ENCODE measurements at places on chromosomes 16 and 17. TPM values are rescaled to one million over a fixed set of nuclear protein-coding genes. Genes with fewer than 3 reads are reported as not detected.

DNA sequence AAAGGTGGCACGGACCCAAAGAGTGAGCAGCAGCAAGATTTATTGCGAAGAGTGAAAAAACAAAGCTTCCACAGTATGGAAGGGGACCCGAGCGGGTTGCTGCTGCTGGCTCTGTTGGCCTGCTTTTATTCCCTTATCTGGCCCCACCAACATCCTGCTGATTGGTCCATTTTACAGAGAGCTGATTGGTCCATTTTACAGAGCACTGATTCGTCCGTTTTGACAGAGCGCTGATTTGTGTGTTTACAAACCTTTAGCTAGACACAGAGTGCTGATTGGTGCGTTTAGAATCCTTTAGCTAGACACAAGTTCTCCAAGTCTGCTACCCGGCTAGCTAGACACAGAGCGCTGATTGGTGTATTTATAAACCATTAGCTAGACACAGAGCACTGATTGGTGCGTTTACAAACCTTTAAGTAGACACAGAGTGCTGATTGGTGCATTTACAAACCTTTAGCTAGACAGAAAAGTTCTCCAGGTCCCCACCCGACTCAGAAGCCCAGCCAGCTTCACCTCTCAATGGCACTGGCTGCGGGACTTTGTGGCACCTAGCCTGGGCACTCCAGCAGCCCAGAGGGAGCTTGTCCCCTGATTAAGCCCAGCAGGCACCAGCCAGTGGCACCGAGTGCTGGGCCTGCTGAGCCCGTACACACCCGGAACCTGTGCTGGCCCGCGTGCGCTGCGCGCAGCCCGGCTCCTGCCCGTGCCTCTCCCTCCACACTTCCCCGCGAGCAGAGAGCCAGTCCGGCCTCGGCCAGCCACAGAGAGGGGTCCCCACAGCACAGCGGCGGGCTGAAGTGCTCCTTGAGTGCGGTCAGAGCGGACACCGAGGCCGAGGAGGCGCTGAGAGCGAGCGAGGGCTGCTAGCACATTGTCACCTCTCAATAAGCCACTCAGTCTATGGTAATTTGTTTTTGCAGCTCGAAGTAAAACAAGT is 15.1 kb downstream of the IGSF6 start:
- no peaks in the 10 kb centered on the region for H3K27me3 ChIP-seq
- no peak overlapping the region for H3K4me3 ChIP-seq
- no peak for DNase-seq
- H3K4me1 ChIP-seq = no peaks in the 10 kb centered on the region
- peaks cover 32% of the 10 kb centered on the region for H3K36me3 ChIP-seq
- H3K27ac ChIP-seq = no peak overlapping the region

HOXB4 gene
- 3.5 TPM for total RNA-seq

TSPAN10 gene
- total RNA-seq = 0.84 TPM

GRCh38 chr16:70437017-70437581 is 1.8 kb downstream of the ST3GAL2 start:
- H3K36me3 ChIP-seq = no peaks in the 10 kb centered on the region
- H3K27ac ChIP-seq = peak overlapping the region; percentile 81
- H3K27me3 ChIP-seq = no peaks in the 10 kb centered on the region

RND2 gene
- 2.6 TPM for total RNA-seq

DNA sequence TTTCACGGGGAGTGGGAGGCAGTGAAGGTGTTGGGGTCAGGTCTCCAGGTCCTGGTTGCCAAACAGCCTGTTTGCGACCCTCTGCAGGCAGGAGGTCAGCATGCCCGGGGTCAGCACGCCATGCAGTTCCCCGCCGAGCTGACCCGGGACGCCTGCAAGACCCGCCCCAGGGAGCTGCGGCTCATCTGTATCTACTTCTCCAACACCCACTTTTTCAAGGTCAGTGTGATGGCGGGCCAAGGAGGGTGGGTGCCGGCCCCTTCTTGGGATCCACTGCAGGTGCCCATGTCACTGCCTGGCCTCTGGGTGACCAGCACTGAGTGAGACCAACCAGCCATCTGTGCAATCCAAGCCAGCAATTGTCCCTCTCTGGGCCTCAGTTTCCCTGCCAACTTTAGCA is 21.3 kb downstream of the ADGRG5 start:
- H3K27ac ChIP-seq = no peak overlapping the region
- no peak for DNase-seq
- no peaks in the 10 kb centered on the region for H3K4me1 ChIP-seq

NUP93 gene
- total RNA-seq = 37.1 TPM

- H3K27me3 ChIP-seq = no peaks in the 10 kb centered on the region
- DNase-seq = no peak
- H3K27ac ChIP-seq = no peak overlapping the region
- H3K36me3 ChIP-seq = peaks cover 19% of the 10 kb centered on the region
- H3K4me3 ChIP-seq = no peak overlapping the region
- no peaks in the 10 kb centered on the region for H3K4me1 ChIP-seq
These were observed 124.8 kb upstream of the RBL2 start for GRCh38 chr16:53309457-53309856.

DNA sequence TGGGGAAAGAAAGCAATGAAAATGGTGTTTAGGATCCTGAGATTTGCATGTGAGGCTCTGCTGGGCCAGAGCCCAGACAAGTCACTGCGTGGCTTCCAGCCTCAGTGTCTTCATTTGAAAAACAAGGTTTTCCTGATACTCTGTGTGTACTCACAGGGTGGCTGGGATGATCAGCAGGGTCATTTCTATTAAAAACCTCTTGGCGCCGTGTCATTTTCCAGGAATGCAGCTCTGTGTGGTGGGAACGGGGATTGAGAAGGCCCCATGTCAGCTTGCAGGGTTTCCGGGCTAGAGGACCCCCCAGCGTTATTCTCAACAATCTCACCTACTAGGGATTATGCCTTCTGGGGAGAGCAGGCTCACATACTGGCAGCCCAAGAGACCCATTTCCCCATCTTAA is 73.5 kb downstream of the FOXL1 start:
- H3K27me3 ChIP-seq = peaks cover 3% of the 10 kb centered on the region
- no peak overlapping the region for H3K27ac ChIP-seq
- no peak for DNase-seq
- H3K4me3 ChIP-seq = no peak overlapping the region

DNA sequence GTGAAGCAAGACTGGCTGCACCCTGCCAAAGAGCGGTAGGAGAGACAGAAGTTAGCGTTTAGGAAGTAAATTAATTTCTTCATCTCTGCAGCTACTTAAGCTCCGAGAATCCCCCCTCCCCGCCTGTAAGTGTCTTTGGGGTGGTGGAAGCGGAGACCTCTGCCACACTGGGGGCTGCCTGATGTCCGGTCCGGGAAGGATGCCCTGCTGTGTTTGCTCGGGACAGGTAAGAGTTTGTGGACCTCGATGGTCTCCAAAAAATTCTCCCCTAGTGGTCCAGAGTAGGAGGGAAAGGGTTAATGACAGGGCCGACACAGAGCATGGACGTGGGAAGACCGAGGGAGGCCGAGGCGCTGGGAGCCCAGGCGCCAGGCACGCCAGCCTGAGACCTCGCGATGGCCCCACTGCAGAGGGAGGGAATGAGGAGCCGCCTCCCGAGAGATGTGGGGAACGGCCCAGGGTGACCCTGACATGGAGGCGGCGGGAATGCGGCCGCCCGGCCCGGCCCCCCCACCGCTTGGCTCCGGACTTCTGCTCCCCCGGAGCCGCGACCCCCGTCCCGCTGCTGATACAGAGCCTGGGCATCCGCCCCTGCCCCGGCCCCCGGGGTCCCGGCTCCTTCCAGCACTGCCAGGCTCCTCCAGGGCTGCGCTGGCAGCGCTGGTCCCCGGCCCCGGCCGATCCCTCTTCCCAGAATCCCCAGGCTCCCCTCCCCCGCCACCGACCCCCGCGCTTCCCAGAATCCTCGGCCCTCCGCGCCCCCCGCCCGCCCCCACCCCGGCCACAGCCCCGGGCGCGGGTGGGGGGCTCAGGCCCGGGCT is 680 bp downstream of the ZNF629 start:
- no peaks in the 10 kb centered on the region for H3K27me3 ChIP-seq
- peak overlapping the region; percentile 80 for H3K4me3 ChIP-seq
- H3K4me1 ChIP-seq = no peaks in the 10 kb centered on the region
- no peak for DNase-seq

- H3K4me3 ChIP-seq = no peak overlapping the region
- H3K36me3 ChIP-seq = no peaks in the 10 kb centered on the region
- no peaks in the 10 kb centered on the region for H3K27me3 ChIP-seq
These were observed 194.9 kb upstream of the RBFOX1 start for GRCh38 chr16:7137560-7138330.

- no peaks in the 10 kb centered on the region for H3K4me1 ChIP-seq
- H3K36me3 ChIP-seq = no peaks in the 10 kb centered on the region
- H3K27me3 ChIP-seq = no peaks in the 10 kb centered on the region
- no peak for DNase-seq
These were observed 23.7 kb downstream of the OR1D5 start for GRCh38 chr17:3039736-3040135.

DNA sequence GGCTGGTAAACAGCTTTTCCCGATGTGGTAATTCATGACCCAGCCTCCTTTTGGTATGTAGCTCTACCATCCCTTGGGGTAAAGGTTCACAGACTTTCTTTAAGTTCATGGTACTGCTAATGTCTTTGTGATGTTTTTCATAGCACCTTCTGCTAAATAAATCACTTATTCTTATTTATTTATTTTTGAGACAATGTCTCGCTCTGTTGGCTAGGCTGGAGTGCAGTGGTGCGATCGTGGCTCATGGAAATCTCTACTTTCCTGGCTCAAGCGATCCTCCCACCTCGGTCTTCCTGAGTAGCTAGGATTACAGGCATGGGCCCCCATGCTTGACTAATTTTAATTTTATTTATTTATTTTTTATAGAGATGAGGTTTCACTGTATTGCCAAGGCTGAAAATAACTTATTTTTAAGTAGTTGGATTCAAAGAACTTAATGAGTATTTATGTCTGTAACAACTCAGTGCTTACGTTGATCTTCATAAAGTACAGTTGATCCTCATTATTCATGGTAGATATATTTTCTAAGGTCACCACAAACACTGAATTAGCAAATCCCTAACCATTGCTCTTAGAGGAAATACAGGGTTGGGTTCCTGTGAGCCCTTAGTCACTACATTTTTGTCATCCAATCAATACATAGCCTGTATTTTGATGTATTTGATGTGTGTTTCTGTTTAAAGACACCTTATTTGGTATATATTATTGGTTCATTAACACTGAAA is 97.1 kb downstream of the SHISA9 start:
- H3K4me1 ChIP-seq = no peaks in the 10 kb centered on the region
- H3K4me3 ChIP-seq = no peak overlapping the region
- no peaks in the 10 kb centered on the region for H3K36me3 ChIP-seq
- no peak for DNase-seq
- H3K27ac ChIP-seq = no peak overlapping the region

PNMT gene
- total RNA-seq = 2.4 TPM

CACNA1G gene
- not detected for total RNA-seq

KRT31 gene
- total RNA-seq = not detected

DNA sequence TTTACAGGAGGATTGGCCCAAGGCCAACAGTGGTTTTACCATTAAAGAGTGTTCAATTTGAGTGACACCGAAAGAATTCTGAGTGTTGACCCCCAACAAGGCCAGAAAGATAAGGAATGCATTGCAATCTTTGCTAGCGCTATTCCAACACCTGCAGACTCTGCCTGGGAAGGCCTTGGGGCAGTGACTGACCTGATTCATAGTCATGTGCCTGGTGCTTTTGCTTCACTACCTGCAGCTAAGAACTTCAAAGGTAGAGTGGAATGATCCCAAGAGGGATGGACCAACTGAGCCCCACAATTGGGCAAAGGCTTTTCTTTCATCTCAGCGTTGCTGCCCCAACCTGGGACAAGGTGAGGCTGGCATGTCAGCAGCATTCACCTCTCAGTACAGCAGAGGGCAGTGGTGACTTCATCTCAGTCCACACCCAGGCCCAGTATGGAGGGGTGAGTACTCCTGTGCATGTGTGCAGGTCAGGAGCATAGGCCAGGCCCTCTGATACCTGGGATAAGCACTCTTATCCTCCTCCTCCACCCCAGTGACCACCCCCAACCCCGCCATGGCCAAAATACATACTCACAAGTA is 149.6 kb upstream of the GNAO1 start:
- H3K27ac ChIP-seq = no peak overlapping the region
- H3K36me3 ChIP-seq = no peaks in the 10 kb centered on the region
- H3K4me1 ChIP-seq = no peaks in the 10 kb centered on the region

DNA sequence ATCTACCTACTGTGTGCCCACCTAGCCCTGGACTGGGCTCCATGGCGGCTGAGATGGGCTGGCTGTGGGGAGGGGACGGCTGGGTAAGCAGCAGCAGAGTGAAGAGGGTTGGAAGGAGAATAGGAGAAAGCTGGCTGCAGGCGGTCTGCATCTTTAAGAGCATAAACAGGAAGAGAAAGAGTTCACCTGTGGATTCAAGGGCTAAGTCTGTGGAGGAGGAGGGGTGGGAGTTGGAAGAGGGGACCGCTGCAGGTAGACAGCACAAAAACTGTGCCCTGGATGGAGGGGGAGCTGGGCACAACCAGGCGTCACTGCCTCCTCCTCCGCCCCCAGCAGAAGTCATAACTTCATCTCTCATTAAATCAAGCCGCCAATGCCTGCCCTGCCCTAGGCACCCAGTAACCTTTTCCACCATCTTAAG is 677 bp downstream of the SLC13A2 start:
- H3K36me3 ChIP-seq = no peaks in the 10 kb centered on the region
- H3K27me3 ChIP-seq = no peaks in the 10 kb centered on the region
- H3K4me1 ChIP-seq = no peaks in the 10 kb centered on the region
- no peak for DNase-seq
- no peak overlapping the region for H3K27ac ChIP-seq

DNA sequence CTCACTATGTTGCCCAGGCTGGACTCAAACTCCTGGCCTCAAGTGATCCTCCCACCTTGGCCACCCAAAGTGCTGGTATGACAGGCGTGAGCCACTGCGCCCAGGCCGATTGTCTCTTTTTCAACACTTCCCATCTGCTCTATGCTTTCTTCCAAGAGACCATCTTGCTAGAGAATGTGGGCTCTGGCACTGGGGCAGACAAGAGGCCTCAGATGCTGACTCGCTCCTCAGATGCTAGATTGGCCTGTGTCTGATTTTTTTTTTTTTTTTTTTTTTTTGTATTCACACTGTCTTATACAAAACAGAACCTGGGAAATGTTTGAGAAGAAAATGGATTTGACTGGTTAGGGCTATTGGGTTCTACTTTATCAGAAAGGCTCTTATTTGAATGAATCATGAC is 58.2 kb downstream of the CYB5D2 start:
- no peak overlapping the region for H3K4me3 ChIP-seq
- no peaks in the 10 kb centered on the region for H3K27me3 ChIP-seq
- no peak overlapping the region for H3K27ac ChIP-seq
- H3K36me3 ChIP-seq = peaks cover 26% of the 10 kb centered on the region
- DNase-seq = no peak
- peaks cover 15% of the 10 kb centered on the region for H3K4me1 ChIP-seq

- no peak overlapping the region for H3K4me3 ChIP-seq
- no peaks in the 10 kb centered on the region for H3K36me3 ChIP-seq
- H3K27ac ChIP-seq = no peak overlapping the region
These were observed 124.8 kb downstream of the MAP2K6 start for GRCh38 chr17:69539274-69539673.
